ENCODE measurements at places on chromosomes 3 and 15. TPM values are rescaled to one million over a fixed set of nuclear protein-coding genes. Genes with fewer than 3 reads are reported as not detected.

The NDUFB5 gene
- 82.5 TPM for total RNA-seq

The DTX3L gene
- 11.1 TPM for total RNA-seq

The AGTR1 gene
- total RNA-seq = 2.8 TPM

The MUC4 gene
- not detected for total RNA-seq

The TIGIT gene
- total RNA-seq = not detected

The IMP3 gene
- 97.5 TPM for total RNA-seq

The MINAR1 gene
- 1.0 TPM for total RNA-seq

The MKRN3 gene
- under 0.01 TPM for total RNA-seq

The BMF gene
- 0.17 TPM for total RNA-seq

The SLC25A20 gene
- total RNA-seq = 9.8 TPM

The PLSCR2 gene
- not detected for total RNA-seq

All from bronchus fibroblast of lung (primary cell).